Activated CD4-positive, alpha-beta T cell treated with anti-CD3 and anti-CD28 coated beads for 1 hour (primary cell): ENCODE measurements at places on chromosomes 4 and X.

DNA sequence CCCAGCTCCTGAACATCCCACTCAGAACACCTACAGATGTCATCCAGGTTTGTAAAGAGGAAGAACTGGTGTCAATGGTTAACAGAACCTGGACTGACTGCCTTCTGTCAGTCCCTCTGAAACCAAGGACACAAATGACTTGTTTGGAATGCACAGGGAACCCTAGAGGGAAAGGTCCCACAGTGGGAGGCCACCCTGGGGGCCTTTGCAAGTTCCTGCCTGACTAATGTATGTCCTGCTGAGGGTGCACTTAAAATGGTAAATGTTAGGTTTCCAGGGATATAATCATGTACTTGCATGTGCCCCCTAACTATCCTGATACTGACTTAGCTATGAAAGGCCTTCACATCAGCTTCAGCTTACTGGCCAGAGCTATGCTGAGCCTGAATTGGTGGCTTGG, 15.0 kb upstream of the XAGE2 start:
- DNase-seq = no peak

DNA sequence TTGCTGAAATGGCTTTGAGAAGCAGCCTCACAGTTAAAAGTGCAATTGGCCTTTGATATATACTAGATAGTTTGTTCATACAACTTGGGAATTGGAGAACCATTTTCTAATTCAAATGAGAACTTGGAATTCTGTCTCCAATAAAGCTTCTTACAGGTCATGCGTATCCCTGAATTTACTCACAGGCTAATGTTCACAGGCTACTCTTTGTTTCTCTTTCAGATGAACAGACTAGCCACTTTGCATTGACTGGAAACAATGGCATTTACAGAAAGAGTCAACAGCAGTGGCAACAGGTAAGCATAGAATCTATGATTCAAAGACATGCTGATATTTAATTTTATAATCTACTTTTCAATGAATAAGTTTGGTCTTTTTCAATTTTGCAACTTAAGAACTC, 13.5 kb downstream of the AFF1 start:
- DNase-seq = no peak

GRCh38 chr4:6035786-6036185, 17.6 kb upstream of the C4orf50 start:
- DNase-seq = no peak

GRCh38 chr4:153428941-153429475, 37.2 kb upstream of the TMEM131L start:
- no peak for DNase-seq

DNA sequence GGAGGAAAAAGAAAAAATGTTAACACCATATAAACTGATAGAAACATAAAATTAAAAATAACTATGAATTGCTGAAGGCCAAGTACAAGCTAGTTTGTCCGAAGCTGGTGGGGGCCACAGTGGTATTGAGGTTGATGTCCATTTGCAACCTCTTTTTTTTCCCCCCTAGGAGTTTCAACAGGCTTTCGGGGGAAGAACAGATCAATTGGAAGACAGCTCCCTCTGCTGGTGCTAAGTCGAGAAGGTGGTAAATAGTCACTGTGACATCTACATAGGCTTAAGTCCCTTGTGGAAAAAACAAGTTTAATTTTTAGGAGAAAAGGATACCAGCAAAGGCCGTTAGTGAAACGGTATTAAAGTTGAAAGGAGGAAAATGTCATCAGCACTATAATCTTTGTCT, 115.7 kb upstream of the ZXDA start:
- no peak for DNase-seq

DNA sequence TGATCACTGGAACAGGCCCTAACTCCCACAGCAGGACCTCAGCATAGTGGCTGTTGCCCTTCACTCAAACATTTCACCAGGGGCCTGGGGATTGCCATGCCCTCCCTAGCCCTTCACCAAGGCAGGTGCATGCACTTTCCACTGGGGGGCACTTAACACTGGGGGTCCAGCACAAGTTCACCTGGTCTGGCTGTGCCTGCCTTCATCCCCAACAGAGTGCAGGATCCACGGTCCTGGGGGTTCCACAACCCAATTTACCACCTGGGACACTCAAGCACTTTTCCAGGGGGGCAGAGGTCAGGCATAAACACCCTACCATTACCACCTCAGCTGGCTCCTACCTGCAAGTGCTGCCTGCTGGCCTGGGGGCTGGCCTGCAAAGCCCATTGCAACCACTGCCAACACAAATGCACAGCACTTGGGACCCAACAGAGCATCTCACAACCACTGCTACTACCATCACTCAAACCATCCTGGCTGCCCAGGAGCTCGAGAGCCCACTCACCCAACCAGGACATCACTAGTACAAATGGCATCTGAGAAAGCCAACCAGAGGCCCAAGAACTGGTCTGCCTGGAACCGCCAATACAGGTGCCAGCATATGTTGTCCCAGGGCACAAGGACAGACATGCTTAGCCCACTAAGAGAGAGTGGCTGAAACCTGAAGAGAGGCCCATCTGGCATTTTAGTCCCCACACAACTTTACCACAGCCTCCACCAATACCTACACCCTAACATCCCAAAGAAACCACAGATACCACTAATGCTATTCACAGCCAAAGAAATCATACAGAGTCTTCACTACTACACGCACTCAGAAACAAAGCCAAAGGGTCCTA, 43.1 kb downstream of the NAT8L start:
- DNase-seq = no peak

GRCh38 chr4:139247241-139247640, 32.8 kb downstream of the MGARP start:
- DNase-seq = no peak

DNA sequence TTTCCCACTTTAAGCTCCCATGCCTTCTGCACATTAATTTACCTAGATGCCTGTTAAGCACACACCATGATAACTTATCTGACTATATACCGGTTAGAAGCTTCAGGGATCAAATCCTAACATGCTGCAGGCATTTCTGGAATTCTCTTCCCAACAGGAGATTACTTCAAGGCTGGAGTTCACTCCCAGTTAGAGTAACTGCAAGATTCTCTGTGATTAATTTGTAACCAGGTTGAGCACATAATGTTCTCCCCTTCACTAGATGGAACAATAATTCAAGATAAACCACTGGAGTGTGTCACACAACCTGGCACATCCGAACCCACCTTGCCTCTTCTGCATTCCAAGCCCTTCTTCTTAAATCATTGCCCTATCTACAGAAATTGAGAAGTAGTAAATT, 11.8 kb upstream of the UGT2A3 start:
- DNase-seq = no peak
